ENCODE measurements at places on chromosomes 4 and X.

GRCh38 chr4:83054928-83055327 lies 19.9 kb downstream of the COPS4 start:
- DNase-seq = no peak

DNA sequence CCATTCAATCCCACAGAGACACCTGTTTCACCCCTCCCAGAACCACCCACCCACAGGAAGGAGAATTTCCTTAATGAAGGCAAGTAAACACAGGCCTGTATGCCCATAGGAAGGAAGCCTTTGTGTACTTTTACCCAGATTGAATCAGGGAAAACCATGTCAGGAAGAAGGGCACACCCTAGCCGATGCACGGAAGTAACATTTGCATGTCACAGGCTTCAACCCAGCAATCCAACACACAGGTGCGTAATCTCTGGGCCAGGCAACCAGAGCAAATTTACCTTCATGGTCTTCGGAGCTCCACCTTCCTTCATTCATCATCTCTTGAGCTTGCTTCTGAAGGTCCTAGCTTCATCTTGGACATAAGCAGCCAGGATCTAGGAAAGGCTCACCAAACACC lies 206.3 kb downstream of the SHROOM3 start:
- no peak for DNase-seq

GRCh38 chrX:12867685-12868084 lies 813 bp downstream of the TLR7 start:
- no peak for DNase-seq

DNA sequence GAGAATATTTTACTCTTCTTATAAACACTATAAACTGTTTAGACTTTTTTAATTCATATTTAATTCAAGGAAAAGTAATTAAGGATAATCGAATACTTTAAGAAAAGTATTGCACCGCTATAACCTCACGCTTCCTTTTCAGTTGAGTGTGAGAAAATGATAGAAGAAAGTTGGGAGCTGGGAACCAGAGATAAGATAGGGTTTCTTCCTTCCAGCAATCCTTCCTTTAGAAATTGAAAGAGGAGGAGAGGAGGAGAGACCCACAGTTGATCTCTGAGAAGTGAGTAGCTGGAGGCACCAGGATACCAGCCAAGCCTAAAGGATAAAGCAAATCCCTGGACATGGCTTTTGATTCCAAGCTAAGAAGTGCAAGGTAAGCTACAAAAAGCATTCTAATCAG lies 242.3 kb upstream of the NOCT start:
- no peak for DNase-seq

GRCh38 chr4:145186729-145187128 lies 6.3 kb upstream of the OTUD4 start:
- DNase-seq = no peak
